Activated CD4-positive, alpha-beta T cell treated with anti-CD3 and anti-CD28 coated beads, Interleukin-2, amount 50 U/mL, for 1 hour (primary cell): ENCODE measurements at places on chromosomes 6 and 20.
A peak's percentile ranks its signal among the peaks of the same experiment; 100 is the strongest.

DNA sequence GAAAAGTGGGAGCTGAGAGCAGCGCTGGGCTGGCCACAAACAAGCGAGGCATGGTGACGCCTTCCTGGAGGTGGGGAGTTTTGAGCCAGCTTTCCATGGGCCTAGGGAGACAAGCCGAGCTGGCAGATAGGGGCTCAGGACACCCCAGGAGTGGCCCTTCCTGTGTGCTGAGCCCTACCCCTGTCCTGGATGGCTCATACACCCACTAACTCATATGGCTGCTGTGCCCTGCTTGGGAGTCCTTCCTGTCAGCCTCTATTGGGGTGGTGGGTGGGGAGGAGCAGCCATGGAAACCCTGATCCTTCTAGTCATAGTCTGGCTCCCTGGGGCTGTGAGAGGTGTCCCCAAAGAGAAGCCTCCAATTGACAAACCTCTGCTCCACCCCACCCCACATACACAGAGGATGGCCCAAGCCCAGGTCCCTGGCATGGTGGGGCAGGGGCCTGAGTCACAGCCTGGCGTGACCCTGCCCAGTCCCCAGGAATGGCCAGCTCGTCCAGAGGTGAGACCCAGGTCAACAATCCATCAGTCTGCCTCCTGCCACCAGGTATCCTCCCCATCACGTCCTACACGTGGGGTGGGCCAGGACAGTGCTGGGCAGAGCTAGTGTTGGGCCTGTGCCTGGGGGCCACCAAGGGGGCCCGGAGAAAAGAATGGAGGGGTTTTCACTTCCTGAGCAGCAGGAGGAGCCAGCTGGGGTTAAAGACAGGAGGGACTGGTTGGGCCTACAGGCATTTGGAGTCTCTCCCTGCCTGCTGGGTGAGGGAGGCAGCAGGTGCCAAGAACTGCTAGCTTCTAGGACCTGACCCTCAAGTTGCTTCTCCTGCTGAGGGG lies 52.2 kb downstream of the MRPL14 start:
- DNase-seq, result no peak

GRCh38 chr20:63007360-63007645 lies 539 bp upstream of the BHLHE23 start:
- DNase-seq, result no peak

- DNase-seq, result no peak
Measured at GRCh38 chr20:35235881-35236280, 9.4 kb downstream of the MMP24 start.

GRCh38 chr20:47125508-47125757 lies 230.8 kb downstream of the EYA2 start:
- DNase-seq, result no peak

DNA sequence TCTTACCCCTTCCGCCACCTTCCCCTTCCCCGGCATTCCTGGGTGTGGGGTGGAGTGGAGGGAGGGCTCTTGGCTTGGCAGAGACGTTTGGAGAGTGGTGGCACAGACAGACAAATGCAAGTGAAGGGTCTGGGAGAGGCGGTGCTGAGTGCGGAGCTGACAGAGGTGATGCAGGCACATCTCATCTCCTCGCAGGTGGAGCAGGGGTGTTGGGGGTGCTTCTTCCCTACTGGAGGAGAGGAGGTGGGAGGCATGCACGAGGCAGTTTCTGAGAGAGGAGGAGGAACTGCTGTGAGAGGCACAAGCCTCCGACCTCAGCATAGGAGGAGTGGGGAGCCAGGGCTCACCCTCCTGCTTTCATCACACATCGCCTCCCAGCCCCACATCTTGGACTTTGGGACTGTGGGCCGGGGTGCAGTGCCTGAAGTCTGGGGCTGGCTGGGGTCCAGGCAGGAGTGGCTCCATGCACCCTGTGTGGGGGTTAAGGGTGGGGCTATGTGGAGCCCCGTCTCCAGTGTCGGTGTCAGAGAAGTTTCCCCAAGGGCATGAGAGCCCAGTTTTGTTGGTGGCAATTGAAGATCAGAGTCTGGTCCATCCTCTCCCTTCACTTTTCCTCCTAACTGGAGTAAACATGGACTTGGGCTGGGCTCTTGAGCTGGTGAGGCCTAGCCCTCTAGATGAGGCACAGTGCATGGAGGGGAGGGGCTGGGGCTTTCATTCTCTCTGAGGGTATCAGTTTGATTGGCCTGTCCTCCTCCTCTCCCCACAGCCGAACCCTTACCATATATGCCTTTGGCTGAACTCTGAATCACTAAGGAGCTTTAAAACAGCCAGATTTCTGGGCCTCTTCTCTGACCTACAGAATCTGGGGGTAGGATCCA lies 20.2 kb upstream of the SLC22A7 start:
- DNase-seq, result no peak

DNA sequence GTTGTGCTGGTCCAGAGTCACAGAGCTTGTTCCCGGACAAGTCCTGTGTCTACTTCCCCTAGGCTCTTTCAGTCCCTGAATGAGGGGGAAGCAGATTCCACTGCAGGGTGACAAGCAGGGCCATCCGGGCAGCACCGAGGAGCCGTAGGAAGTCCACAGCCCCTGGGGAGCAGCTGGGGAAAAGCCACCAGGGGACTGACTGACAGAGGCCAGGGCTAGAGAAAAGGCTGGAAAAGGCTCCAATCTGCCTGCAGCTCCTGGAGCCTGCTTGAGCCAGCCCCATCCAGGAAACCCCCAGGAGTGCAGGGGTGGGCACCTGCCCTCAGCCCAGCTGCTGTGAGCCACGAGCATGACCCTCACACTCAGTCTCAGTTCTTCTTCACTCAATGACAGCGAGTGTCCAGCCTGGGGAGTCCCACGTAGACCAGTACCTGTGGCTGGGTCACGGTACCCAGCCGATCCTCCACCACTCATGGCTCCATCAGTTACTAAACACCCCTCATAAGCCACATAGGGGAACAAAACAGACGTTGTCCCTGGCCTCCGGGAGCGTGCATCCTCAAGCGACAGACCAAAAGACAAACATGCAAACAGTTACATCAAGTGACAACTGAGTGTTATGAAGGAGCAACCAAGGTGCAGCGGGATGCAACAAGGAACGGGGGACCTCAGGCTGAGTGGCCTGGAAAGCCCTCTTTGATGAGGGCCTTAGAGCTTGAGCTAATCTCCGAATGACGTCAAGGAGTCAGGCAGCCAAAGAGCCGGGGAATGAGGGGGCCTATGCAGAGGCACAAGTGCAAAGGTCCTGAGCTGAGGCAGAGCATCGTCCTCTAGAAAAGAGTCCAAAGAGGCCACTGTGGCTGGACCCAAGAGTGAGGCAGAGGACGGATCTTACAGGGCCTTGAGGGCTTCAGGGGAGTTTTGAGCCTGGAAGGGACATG lies 24.8 kb upstream of the VSTM2L start:
- DNase-seq, result no peak

- DNase-seq, result no peak
Measured at GRCh38 chr6:4366635-4367395, 231.4 kb upstream of the ECI2 start.

DNA sequence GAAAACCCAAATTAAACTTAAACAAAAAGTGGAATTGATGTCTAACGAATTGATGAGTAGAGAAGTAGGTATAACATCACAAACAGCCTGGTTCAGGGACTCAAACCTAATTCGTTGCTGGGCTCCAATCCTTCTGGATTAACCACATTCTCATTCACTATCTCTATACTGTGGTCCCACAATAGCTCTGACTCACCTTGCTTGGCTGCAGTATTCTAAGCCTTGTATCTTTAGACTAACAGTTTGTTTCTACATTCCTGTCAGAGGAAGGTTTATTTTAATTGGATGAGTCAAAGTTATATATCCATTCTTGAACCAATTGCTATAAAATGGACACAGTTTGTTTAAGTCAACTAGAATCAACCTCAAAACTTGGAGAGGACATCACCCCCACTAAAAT lies 530.5 kb upstream of the PTCHD4 start:
- no peak for DNase-seq

GRCh38 chr20:59159493-59160376 lies 3.9 kb upstream of the ZNF831 start:
- peak; percentile 69 for DNase-seq
